Lung microvascular endothelial cell (primary cell): ENCODE measurements at places on chromosomes 6 and 20. TPM values are rescaled to one million over a fixed set of nuclear protein-coding genes. Genes with fewer than 3 reads are reported as not detected.

Gene DHX35
- 6.5 and 7.1 TPM in 2 replicates for total RNA-seq

DNA sequence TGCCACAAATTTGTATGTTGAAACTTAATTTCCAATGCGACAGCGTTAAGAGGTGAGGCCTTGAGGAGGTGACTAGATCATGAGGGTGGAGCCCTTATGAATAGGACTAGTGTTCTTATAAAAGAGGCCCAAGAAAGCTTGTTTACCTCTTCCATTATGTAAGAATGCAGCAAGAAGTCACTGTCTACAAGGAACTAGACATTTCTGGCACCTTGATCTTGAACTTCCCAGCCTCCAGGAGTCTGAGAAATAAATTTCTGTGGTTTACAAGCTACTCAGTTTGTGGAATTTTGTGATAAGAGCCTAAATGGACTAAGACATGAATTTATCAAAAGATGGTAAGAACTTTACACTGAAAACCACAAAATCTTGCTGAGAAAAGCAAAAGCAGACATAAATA is 173.6 kb upstream of the SGK1 start:
- DNase-seq: no peak

Gene DBNDD2
- total RNA-seq: 5.0 and 5.2 TPM in 2 replicates

GRCh38 chr6:23823421-23823820 is 302.6 kb upstream of the NRSN1 start:
- DNase-seq: no peak

DNA sequence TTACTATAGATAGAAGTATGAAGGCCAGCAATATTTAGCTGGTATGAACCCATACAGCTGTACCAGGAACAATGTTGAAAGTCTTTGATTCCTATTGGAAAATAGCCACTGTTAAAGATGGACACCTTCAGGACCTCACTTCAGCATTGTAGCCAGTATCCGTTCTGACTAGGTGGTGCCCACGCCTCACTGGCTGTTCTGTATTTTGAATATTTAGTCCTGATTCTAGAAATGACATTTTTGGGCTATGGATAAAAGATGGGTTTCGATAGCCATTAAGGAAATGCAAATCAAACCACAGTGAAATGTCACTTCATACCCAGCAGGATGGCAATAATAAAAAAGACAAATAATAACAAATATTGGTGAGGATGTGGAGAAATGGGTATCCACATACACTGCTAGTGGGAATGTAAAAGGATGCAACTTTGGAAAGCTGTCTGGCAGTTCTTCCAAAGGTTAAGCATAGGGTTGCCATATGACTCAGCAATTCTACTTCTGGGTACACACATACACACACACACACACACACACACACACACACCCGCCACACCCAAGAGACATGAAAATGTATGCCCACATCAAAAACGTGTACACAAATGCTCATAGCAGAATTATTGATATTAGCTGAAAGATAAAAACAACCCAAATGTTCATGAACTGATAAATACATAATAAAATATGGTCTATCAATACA is 56.8 kb downstream of the UTRN start:
- DNase-seq: peak; percentile 41

DNA sequence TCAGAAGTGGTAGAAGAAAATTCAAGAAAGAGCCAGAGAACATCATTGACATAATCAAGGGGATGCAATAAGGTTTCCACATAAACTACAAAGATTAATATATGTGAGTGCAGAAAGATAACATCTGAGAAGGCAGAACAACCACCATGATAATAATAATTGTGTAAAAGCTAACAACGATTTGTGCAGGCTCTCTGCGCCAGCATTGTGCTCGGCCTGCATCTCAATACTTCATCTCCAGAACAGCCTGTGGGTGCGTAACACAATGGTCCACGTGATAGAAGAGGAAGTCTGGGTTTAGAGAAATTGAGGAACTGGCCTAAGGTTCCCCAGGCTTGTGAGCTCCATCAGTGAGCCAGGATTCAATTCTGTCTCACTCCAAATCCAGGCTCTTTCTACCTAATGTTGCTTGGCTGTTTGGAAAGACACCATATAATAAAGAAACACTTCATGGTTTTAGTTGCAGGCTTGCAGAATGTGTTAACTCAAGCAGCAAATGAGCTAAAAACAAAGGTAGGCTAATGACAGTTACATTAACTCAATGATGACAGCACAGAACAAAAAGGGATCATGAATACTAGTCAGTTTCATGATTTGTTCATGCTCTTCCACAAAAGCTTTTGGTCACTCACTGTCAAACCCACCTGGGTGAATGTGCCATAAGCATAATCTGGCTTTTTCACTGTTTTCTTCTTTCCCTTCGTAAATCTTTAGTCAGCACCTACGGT is 71.2 kb downstream of the LY86 start:
- DNase-seq: no peak

GRCh38 chr6:130625825-130626527 is 201.2 kb upstream of the SMLR1 start:
- no peak for DNase-seq

- DNase-seq: no peak
Measured at GRCh38 chr20:25032478-25033264, 25.3 kb downstream of the ACSS1 start.

GRCh38 chr20:50810842-50811241 is 16.0 kb downstream of the BCAS4 start:
- DNase-seq: no peak

- DNase-seq: no peak
Measured at GRCh38 chr6:113104541-113104940, 752.6 kb upstream of the MARCKS start.

GRCh38 chr20:44618318-44618731 is 33.2 kb downstream of the ADA start:
- no peak for DNase-seq

Gene C6orf141
- 21.6 and 61.3 TPM in 2 replicates for total RNA-seq

DNA sequence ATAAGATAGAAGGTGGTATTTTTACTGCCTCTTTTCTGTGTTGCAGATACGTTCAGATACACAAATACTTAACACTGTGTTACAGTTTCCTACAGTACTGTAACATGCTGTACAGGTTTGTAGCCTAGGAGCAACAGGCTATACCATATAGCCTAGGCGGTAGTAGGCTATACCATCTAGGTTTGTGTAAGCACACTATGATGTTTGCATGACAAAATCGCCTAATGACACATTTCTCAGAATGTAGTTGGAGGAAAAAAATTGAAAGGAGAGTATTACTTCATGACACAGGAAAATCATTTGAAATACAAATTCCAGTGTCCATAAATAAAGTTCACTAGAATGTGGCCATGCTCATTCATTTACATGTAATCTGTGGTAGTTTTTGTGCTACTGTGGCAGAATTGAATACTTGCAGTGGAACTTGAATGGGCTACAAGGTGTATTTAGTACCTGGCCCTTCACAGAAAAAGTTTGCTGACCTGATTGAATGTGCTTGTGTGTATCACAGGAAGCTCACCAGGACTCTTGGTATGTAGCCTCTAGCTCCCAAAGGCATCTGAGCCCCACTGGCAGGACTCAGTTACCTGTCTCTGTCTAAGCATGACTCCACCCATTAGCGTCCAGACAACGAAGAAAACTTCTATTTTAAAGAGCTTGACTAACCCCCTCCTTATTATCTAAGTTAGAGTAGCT is 18.8 kb downstream of the TOP1 start:
- DNase-seq: no peak

GRCh38 chr6:170067923-170068360 is 222.9 kb downstream of the DLL1 start:
- no peak for DNase-seq

Gene C6orf132
- total RNA-seq: under 0.01 TPM in 2 replicates

Gene PDCD2
- 49.0 and 50.1 TPM in 2 replicates for total RNA-seq

DNA sequence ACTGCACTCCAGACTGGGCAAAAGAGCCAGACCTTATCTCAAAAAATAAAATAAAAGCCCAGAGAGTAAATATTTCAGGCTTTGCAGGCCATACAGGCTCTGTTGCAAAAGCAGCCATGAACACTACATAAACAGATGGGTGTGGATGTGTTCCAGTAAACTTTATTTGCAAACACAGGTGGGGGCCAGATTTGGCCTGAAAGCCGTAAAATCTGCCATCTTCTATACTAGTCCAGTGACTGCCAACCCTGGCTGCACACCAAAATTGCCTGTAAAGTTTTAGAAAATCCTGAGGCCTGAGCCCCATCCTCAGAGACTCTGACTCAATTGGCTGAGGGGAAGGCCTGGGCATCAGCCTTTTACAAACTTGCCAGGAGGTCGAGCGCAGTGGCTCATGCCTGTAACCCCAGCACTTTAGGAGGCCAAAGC is 103.6 kb downstream of the ZMYND8 start:
- DNase-seq: no peak

GRCh38 chr6:71474942-71475341 is 186.3 kb downstream of the OGFRL1 start:
- DNase-seq: no peak

DNA sequence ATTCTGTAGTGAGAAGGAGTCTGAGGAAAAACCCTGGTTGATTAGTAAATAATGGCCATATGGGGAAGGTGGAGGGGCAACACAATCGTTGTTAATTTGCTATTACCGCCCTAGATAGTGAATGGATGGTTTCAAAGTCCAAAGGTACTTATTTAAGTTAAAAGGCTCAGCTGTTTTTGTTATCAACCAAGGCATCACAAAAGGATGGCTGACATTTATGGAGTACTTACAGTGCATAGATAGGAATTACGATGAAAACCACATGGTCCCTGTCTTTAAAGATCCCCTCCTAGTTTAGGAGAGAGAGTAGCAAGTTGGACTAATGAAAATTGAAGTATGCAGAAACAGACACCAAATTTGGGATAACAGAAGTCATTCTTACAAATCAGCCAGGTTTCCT is 319.6 kb downstream of the CDKAL1 start:
- no peak for DNase-seq

Gene BPIFB2
- total RNA-seq: not detected in 2 replicates

DNA sequence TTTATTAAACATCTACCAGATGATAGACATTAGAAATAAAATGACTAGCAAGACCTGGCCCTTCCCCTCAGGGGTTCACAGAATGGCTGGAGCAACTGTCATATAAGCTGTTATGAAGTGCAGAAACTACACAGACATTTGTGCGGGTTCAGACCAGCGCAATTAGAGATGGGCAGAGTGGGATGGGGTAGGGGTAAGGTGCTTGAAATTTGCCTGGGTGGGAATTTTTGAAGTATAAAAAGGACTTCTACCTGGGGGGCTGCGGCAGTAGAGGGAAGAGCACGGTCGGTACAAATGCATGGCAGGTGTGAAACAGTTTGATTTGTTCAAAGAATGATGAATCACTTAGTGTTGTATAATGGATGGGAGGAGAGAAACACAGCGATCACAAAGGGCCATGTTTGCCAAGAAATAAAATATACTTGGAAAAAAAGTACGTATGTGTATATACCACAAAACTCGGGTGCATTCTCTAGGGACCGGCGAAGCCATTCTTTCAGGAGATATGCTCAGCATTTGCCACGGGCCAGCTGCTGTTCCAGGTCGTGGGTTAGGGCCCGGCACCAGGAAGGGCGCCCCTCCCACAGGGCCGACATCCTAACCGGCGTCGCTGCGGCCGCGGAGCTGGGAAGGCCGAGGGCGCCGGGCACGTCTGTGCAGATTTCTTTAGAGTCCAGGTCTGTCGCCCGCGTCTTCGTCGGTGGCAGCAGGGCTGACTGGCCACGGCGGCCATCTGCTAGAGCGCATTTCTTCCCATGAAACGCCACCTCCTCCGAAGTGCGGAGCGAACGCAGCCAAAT is 809 bp upstream of the NOL7 start:
- peak; percentile 66 for DNase-seq

DNA sequence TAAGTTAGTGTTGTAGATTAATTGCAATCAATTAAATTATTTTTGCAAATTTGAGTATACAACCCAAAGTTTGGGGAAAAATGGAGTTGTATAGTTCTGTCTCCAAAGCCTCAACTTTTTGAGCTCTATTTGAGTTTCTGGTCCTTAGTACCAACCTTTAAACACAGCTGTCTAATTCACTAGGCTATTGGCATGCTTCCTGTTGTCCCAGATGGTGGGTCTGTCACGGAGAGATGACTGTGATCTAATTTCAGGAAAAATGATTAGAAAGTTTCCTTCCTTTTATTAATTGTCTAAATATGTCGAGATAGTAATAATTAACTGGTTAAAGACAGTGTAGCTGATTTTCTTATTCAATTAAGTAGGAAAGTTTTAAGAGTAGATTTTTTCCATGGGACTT is 109.6 kb downstream of the SCAF8 start:
- DNase-seq: peak; percentile 40

- DNase-seq: no peak
Measured at GRCh38 chr6:2666906-2667575, 83.7 kb downstream of the MYLK4 start.

DNA sequence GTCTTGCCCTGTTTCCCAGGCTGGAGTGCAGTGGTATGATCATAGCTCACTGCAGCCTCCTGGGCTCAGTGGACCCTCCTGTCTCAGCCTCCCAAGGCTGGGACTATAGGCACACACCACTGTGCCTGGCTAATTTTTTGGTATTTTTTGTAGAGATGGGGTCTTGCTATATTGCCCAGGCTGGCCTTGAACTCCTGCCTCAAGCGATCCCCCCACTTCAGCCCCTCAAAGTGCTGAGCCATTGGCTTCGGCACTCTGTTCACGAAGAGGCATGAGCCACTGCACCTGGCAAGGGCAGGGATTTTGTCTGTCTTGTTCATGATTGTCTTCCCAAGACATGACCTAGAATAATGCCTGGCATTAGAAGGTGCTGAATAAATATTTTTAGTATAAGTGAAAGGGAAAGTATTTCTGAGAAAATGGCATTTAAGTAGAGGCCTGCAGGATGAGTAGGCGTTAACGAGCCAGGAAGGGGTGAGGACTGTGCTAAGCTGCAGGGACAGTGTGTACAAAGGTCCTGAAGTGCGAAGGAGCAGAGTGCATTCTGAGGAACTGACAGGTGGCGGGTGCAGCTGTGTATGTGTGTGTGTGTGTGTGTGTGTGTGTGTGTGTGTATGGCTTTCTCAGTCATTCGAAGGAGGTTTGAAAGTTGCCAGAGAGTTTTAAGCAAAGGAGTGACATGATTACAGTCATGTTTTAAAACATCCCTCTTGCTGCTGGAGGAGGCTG is 43.0 kb downstream of the VEGFA start:
- DNase-seq: no peak

Gene SLC17A1
- total RNA-seq: not detected in 2 replicates

GRCh38 chr6:14784596-14785492 is 461.0 kb upstream of the JARID2 start:
- DNase-seq: no peak

DNA sequence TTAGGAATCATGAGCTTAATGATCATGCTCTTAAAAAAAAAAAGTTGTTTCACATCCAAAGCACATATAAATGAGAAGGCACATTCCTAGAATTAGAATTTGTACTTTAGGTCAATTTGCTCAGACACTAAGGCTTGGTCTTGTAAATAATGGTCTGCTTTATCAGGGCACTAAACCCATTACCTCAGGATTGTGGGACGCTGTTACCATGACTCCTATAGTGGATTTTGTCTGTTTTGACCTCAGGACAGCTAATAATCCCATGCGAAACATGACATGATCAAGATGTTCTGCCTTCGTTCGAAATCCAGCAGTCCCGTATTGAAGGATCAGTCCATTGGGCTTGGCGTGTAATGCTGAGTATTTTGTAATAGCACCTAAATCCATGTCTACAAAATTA is 2.4 kb downstream of the PGM3 start:
- DNase-seq: no peak

Gene FAM217A
- total RNA-seq: not detected in 2 replicates
